Cardiac muscle cell (in vitro differentiated cells and primary cell): ENCODE measurements at places on chromosomes 2 and 18. TPM values are rescaled to one million over a fixed set of nuclear protein-coding genes. Genes with fewer than 3 reads are reported as not detected.
A peak's percentile ranks its signal among the peaks of the same experiment; 100 is the strongest.

The HOXD9 gene
- polyA plus RNA-seq, result not detected in 2 replicates

The SLC16A14 gene
- 2.0 and 6.0 TPM in 2 replicates for polyA plus RNA-seq

The FAM237A gene
- not detected in 2 replicates for polyA plus RNA-seq

The ONECUT2 gene
- 0.04 TPM in 1 of 2 replicates, not detected in the other for polyA plus RNA-seq

The SDC1 gene
- polyA plus RNA-seq, result 12.9 and 14.0 TPM in 2 replicates

The RND3 gene
- polyA plus RNA-seq, result 4.2 and 4.3 TPM in 2 replicates

The ALPG gene
- polyA plus RNA-seq, result not detected in 2 replicates

- no peak for DNase-seq
- H3K27ac ChIP-seq, result no peak overlapping the region
- H3K4me1 ChIP-seq, result peaks cover 19% of the 10 kb centered on the region
- H3K4me3 ChIP-seq, result no peak overlapping the region
These were observed 43.6 kb downstream of the CYB5A start for GRCh38 chr18:74248189-74248588.

GRCh38 chr2:27946530-27947060, 56.1 kb downstream of the BABAM2 start:
- H3K27ac ChIP-seq, result no peak overlapping the region
- H3K4me1 ChIP-seq, result no peaks in the 10 kb centered on the region
- H3K27me3 ChIP-seq, result no peaks in the 10 kb centered on the region

DNA sequence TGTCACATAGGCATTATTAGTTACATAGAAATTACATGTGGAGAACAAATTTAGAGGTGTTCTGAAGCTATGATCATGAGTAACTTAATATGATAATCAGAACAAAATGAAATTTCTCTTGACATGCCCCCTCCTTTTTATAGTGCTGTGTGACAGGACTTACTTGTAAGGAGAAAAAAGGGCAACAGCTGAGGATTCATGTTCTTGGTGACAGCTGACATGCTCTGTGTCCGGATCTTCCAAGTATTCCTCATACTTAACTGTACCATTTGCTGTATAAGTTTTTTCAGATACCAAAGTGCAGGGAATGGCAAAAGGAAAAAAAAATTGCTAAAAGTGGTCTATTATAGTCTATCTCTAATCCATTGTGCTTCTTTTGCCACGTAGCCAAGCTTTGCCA, 3.5 kb upstream of the MYL1 start:
- no peaks in the 10 kb centered on the region for H3K36me3 ChIP-seq
- no peak overlapping the region for H3K4me3 ChIP-seq
- no peak overlapping the region for H3K27ac ChIP-seq
- H3K27me3 ChIP-seq, result no peaks in the 10 kb centered on the region

DNA sequence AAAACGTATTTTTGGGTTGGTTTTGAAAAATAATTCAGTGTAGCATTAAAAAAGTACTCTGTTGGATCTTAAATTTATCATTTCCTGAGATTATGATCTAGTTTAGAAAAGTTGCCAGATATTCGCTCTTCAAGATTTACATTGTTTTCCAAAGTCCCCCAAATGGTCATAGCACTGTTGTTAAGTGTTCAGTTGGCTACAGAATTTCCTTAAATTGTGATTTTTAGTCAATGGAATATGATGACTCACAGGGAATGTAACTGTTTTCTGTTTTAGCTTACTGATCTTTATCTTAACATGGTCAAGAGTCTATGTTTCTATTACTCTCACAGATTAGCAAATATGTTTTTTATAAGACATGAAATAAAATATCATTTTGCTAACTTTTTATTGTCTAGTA, 23.2 kb downstream of the PLCL1 start:
- DNase-seq, result no peak
- no peaks in the 10 kb centered on the region for H3K27me3 ChIP-seq
- no peaks in the 10 kb centered on the region for H3K36me3 ChIP-seq

GRCh38 chr2:144350151-144350802, 169.6 kb downstream of the ZEB2 start:
- no peaks in the 10 kb centered on the region for H3K27me3 ChIP-seq
- no peak overlapping the region for H3K27ac ChIP-seq
- no peaks in the 10 kb centered on the region for H3K36me3 ChIP-seq
- no peak overlapping the region for H3K4me3 ChIP-seq

GRCh38 chr2:6254441-6254840, 562.3 kb downstream of the SOX11 start:
- no peaks in the 10 kb centered on the region for H3K4me1 ChIP-seq
- no peaks in the 10 kb centered on the region for H3K27me3 ChIP-seq
- H3K36me3 ChIP-seq, result no peaks in the 10 kb centered on the region
- no peak for DNase-seq
- no peak overlapping the region for H3K4me3 ChIP-seq

DNA sequence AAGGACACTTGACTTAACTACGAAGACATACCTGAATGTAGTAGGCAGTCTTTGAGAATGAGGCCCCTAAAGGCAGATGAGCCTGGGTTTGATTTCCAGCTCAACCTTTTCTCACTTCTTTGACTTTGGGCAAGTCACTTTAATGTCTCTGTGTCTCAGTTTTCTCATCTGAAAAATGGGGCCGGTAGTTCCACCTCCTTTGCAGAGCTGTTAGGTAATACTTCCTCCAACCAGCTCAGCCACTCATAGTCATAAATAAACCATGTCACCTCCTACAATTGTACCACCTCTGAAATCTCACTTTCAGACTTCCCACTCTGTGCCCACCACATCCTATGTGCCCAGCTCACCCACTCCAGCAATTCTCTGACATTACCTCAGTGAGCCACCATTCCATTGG, 10.4 kb downstream of the ARHGAP25 start:
- H3K27me3 ChIP-seq, result no peaks in the 10 kb centered on the region
- DNase-seq, result no peak
- no peak overlapping the region for H3K4me3 ChIP-seq

DNA sequence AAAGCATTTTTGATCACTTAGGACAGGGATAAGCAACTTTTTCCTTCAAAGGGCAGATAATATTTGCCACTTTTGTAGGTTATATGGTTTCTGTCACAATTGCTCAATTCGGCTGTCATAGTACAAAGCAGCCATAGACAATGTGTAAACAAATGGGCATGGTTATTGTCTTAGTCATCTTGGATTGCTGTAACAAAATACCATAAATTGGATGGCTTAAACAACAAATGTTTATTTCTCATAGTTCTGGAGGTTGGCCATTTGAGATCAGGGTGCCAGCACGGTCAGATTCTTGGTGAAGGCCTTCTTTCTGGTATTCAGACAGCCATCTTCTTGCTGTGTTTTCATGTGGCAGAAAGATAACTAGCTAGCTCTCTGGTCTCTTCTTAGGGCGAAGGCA, 91.2 kb downstream of the TAF4B start:
- H3K4me1 ChIP-seq, result no peaks in the 10 kb centered on the region
- no peaks in the 10 kb centered on the region for H3K27me3 ChIP-seq
- H3K36me3 ChIP-seq, result no peaks in the 10 kb centered on the region
- no peak overlapping the region for H3K27ac ChIP-seq

GRCh38 chr2:20561637-20562454, 89.1 kb downstream of the HS1BP3 start:
- no peaks in the 10 kb centered on the region for H3K36me3 ChIP-seq
- H3K4me1 ChIP-seq, result peaks cover 10% of the 10 kb centered on the region
- no peak for DNase-seq
- H3K4me3 ChIP-seq, result no peak overlapping the region
- H3K27me3 ChIP-seq, result no peaks in the 10 kb centered on the region
- no peak overlapping the region for H3K27ac ChIP-seq

- no peaks in the 10 kb centered on the region for H3K36me3 ChIP-seq
- no peaks in the 10 kb centered on the region for H3K4me1 ChIP-seq
- H3K27ac ChIP-seq, result no peak overlapping the region
- peaks cover 3% of the 10 kb centered on the region for H3K27me3 ChIP-seq
These were observed 86.0 kb downstream of the VWA3B start for GRCh38 chr2:98172951-98173350.

GRCh38 chr2:108632332-108633160, 86.7 kb upstream of the RANBP2 start:
- no peak overlapping the region for H3K4me3 ChIP-seq
- no peaks in the 10 kb centered on the region for H3K36me3 ChIP-seq
- H3K4me1 ChIP-seq, result peaks cover 48% of the 10 kb centered on the region

DNA sequence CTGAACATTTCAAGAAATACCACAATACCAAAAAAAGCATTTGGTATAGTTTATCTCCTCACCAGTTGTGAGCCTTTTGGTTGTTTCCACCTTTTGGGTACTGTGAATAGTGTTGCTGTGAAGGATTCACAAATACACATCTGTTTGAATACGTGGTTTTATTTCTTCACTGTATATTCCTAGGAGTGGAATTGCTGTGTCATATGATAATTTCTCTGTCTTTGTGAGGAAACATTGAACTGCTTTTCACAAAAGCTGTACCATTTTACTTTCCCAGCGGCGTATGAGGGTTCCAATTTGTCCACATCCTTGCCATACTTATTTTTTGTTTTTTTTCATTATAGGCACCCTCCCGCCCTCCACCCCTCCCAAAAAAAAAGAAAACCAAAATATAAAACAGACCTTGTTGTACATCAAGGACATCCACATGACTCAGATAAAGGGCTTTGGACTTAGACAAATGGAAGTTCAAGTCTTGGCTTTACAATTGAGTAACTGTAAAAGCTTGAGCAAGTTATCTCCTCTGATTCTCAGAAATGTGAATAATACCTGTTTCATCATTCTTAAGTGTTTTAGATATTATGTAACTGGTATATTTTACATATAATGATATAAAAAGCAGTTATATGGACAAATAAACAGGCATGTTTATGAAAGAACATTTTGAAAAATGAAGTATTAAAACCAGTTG, 19.0 kb downstream of the UBE2E3 start:
- H3K27ac ChIP-seq, result no peak overlapping the region
- H3K27me3 ChIP-seq, result no peaks in the 10 kb centered on the region
- H3K4me1 ChIP-seq, result peaks cover 3% of the 10 kb centered on the region
- H3K4me3 ChIP-seq, result no peak overlapping the region
- no peaks in the 10 kb centered on the region for H3K36me3 ChIP-seq

- H3K27me3 ChIP-seq, result no peaks in the 10 kb centered on the region
- H3K27ac ChIP-seq, result no peak overlapping the region
- H3K4me3 ChIP-seq, result no peak overlapping the region
- H3K36me3 ChIP-seq, result peaks cover 5% of the 10 kb centered on the region
- H3K4me1 ChIP-seq, result peaks cover 6% of the 10 kb centered on the region
- no peak for DNase-seq
These were observed 3.6 kb upstream of the TMEM150A start for GRCh38 chr2:85606116-85606455.

- H3K4me1 ChIP-seq, result peaks cover 14% of the 10 kb centered on the region
- peak; percentile 88 for DNase-seq
- H3K36me3 ChIP-seq, result no peaks in the 10 kb centered on the region
- no peaks in the 10 kb centered on the region for H3K27me3 ChIP-seq
- H3K4me3 ChIP-seq, result no peak overlapping the region
These were observed 154.0 kb downstream of the SATB2 start for GRCh38 chr2:199303728-199304177.

DNA sequence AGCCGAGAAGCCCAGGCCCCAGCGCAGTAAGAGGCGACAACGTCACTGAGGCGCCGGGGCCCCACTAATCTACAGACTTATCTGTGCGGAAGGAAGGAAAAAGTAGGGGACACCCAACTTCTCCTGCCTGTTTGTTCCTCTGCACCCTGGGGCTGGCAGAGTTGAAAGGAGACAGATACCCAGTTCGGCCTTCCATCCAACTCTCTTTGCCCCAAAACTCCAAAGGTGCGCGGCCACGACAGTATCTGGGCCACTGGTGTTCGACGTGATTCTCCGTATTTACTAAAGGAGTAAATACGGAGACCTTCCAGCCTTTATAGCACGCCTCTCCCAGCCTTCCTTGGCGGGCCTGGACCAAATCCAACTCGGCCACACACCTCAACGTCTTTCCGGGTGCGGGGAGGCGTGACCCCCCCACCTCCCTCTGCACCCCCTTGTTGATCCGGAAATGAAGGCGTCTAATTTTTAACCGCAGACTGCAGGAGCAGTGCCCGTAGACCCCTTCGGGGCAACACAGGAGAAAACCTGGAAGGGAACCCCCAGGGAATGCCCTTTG, 1.6 kb downstream of the SMAD7 start:
- no peak for DNase-seq

DNA sequence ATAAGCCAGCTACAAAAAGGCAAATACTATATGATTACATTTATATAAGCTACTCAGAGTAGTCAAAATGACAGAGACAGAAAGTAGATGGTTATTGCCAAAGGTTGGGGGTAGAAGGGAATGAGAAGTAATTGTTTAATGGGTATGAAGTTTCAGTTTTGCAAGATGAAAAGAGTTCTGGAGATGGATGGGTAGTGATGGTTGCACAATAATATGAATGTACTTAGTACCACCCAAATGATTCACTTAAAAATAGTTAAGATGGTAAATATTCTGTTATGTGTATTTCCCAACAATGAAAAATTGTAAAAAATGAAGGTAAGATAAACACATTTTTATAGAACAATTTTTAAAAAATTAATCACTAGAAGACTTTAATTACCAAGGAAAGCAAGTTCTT, 448.4 kb downstream of the ADCYAP1 start:
- no peak overlapping the region for H3K4me3 ChIP-seq
- no peaks in the 10 kb centered on the region for H3K27me3 ChIP-seq
- no peaks in the 10 kb centered on the region for H3K4me1 ChIP-seq

GRCh38 chr2:191791953-191792560, 54.8 kb downstream of the CAVIN2 start:
- no peak for DNase-seq
- H3K36me3 ChIP-seq, result no peaks in the 10 kb centered on the region
- H3K4me3 ChIP-seq, result no peak overlapping the region
- no peak overlapping the region for H3K27ac ChIP-seq

DNA sequence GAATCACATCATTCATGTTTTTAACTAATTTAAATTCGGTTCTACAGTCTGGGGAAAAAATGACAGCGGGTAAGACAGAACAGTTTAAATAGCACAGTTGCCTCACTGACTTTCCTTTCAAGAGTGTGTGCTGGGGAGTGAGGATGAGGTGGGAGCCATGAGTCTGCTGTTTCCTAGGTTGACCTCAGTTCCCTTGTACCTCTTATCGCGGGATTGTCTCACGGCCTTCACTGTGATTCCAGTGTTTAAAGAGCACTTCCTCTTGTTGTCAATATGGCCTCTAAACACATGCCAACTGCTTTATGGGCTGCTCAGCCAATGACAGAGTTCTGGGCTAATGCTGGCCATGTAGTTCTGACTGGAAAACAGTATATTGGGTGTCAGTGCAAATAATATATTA, 41.6 kb upstream of the ALMS1 start:
- peaks cover 26% of the 10 kb centered on the region for H3K27me3 ChIP-seq
- no peak for DNase-seq
- no peaks in the 10 kb centered on the region for H3K36me3 ChIP-seq
- no peak overlapping the region for H3K27ac ChIP-seq
- no peak overlapping the region for H3K4me3 ChIP-seq

- no peak overlapping the region for H3K27ac ChIP-seq
- DNase-seq, result no peak
- H3K4me1 ChIP-seq, result no peaks in the 10 kb centered on the region
- H3K27me3 ChIP-seq, result peaks cover 100% of the 10 kb centered on the region
These were observed 987 bp upstream of the DLX1 start for GRCh38 chr2:172084395-172084644.
